M059J (cell line): ENCODE measurements at places on chromosomes 4 and X.

GRCh38 chrX:130825525-130825924 lies 77.5 kb downstream of the ENOX2 start:
- peak; percentile 30 for DNase-seq

- no peak for DNase-seq
Observed at GRCh38 chrX:101442085-101442484, 34.1 kb downstream of the HNRNPH2 start.

GRCh38 chrX:14398725-14399124 lies 130.6 kb upstream of the GLRA2 start:
- DNase-seq = peak; percentile 37

- no peak for DNase-seq
Observed at GRCh38 chr4:52976523-52977230, 114.6 kb downstream of the RASL11B start.

DNA sequence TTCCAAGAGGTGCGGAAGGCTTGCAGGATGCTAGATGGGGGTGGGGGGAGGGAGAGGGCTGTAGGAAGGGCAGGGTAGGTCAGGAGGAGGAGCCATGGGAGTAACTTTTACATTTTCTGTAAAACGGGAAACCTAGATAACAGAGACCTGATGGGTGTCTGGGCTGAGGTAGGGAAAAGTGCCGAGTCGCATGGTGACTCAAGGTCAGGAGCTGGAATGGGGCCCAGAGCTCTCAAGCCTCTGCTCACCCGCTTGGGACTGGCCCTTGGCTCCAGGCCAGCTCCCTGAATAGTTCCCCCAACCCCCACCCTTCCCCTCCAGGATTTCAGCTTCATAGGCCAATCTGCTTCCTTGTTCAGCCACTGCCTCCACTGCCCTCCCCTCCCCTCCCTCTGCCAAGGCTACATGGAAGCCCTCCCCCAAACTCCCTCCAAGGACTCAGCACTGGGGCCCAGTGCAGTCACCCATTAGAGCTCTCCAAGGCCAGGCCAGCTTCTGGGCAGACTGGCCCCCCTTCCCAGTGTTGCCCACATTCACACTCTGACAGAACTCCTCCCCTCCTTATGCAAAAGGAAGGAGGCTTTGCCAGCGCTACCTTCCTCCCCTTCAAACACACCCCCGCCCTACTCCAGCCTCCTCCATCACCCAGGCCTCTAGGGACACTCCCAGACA lies 43.6 kb downstream of the TSC22D3 start:
- DNase-seq = peak; percentile 94

DNA sequence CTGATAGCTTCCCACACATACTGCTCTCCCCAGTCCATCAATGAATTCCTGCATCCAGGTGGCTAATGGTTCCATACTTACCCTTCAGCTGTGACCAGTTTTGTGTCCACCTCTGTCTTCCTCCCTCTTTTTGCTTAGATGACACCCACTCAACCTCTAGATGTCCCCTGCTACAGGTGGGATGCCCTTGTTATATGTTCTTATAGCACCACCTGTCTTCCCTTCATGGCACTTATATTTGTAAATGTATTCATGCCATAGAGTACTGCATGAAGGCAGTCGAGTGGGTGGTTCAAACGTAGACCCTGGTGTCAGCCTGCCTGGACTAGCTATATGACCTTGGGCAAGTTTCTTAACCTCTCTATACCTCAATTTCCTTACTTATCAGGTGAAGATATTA lies 6.5 kb upstream of the USP46 start:
- DNase-seq = no peak
